Amniotic epithelial cell (primary cell): ENCODE measurements at places on chromosomes 7 and 10.
A peak's percentile ranks its signal among the peaks of the same experiment; 100 is the strongest.

GRCh38 chr10:110619514-110620397 lies 24.4 kb upstream of the RBM20 start:
- no peak for DNase-seq

- peak; percentile 24 for DNase-seq
Measured at GRCh38 chr7:26398427-26398755, 106.7 kb downstream of the SNX10 start.

DNA sequence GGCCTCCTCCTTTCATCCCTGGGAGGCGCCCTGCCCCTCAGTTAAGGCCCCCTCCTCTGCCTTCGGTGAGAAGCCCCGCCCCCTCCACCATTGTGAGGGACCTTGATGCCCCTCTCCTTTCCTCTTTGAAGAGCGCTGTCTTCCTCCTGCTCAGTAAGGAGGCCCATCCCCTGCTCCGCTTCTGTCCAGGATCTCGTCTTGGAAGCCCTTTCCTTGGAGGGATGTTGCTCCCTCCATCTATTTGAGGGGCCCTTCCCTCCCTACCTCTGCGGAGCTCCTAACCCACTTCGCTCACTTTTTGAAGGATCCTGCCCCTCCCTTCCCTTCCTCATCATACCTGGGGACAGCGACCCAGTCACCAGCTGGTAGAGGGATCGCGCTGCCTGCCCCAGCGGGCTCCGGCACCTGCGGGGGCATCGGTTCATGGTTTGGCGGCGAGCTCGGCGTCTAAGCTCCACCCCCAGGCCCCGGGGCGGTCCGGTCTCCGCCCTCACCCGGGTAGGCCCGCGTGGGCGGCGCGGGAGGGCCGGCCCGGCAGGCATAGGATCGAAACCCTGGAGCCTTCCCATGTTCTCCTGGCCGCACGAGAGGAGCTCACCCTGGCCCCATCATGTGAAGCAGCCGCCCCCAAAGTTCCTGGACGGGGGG lies 4.1 kb downstream of the KCNIP2 start:
- DNase-seq, result no peak

DNA sequence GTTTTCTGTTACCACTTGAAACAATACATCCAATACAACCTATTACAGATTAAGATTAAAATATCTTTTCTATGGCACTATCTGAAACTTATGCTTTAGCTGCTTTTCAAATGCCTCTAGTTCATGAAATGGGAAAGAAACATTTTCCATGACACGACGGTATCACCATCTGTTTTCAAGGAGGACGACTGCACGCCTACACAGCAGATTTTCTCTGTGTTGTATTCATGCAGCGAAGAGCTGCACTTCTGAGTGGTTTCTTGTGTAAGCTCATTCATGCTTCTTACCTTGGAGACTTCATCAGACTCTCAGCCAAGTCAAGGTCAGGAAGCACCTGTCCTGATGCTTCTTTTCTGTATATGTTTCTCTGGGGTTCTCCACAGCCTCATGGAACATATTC lies 179.2 kb downstream of the DYNC1I1 start:
- DNase-seq, result no peak

- DNase-seq, result no peak
Measured at GRCh38 chr7:128885370-128886187, 22.9 kb downstream of the ATP6V1F start.

DNA sequence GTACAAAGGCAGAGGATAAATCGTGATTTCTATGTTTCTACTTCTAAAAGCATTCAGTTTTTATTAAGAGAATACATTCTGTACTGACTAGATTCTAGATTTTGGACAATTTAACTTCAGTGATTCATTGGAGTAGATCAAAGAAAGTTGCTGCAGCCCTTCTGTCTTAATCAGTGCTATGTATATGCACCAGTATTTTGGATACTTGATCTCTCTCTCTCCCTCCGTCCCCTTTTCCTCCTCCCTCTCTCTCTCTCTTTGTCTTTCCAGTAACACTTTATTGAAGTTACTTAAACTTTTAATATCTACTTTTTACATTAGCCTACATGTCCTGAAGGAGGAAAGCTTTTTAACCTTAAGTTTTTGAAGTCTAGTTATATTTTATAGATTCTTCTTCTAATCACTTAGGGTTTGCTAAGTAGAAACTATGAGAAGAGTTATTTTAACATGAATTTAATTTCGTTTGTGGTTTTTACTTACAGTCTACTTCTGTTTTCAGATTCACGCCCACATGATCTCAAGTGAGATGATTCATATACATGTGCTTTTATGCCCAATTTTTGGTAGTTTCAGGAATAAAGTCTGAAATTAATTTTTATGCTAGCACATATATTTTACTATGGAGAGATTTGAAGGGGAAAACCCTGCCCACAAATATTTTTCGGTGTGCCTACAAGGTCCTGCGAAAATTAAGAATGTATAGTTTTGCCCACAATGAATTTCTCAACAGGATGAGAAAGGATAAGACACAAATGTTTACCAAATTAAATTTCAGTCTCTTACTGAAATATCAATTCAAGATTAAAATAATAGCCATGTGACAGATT lies 9.1 kb downstream of the MDFIC start:
- no peak for DNase-seq

- no peak for DNase-seq
Measured at GRCh38 chr7:137439829-137440825, 96.6 kb upstream of the PTN start.

- DNase-seq, result no peak
Measured at GRCh38 chr10:62760401-62760800, 44.1 kb upstream of the ADO start.

GRCh38 chr10:62057359-62057758 lies 155.9 kb downstream of the ARID5B start:
- DNase-seq, result peak; percentile 62

GRCh38 chr10:44982496-44982895 lies 3.9 kb upstream of the DEPP1 start:
- DNase-seq, result no peak

- no peak for DNase-seq
Measured at GRCh38 chr10:89600041-89600440, 45.0 kb downstream of the PANK1 start.
